ENCODE measurements at places on chromosomes 13 and 19.

GRCh38 chr13:49676581-49677298 is 14.5 kb downstream of the EBPL start:
- no peak for DNase-seq

GRCh38 chr19:4456843-4457653 is 546 bp downstream of the UBXN6 start:
- DNase-seq = no peak

DNA sequence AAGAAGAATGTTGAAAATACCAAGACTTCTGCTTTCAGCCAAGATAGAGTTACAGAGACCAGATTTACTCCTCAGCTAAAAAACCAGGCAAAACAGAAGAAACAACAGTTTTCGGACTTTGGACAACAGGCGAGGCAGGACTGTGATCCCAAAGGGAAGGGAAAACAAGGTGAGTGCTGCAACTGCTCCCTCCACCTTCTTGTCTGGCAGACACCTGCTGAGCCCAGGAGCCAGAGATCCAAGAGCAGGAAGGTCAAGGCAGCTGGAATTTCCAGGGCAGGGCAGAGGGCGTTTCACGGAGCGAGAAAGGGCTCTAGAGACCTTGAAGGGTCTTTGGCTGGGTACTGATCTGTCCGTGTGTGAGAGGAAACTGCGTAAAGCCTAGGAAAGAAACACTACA is 32.9 kb upstream of the SLC7A9 start:
- DNase-seq = no peak

GRCh38 chr13:99067159-99067985 is 89.5 kb upstream of the DOCK9 start:
- DNase-seq = no peak

GRCh38 chr19:28981518-28981917 is 231.4 kb downstream of the UQCRFS1 start:
- no peak for DNase-seq

DNA sequence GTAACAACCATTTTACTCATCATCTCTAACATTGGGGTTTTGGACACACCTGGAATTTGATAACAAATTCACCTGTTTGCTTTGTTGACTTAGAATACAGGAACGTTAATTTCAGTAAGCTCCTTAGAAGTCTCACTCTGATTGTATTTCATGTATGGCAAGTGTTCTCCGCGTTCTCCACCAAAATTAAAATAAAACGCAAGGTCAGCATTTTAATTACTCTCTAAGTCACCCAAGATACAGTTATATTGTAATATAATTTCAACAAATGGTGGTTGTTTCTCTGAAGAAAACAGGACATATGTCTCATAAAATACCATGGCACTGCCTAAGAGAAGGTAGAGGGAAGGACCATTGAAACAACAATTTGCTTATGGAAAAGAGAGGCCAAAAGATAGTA is 742.1 kb downstream of the LIG4 start:
- DNase-seq = no peak

GRCh38 chr13:49536144-49536873 is 40.6 kb downstream of the PHF11 start:
- DNase-seq = no peak

DNA sequence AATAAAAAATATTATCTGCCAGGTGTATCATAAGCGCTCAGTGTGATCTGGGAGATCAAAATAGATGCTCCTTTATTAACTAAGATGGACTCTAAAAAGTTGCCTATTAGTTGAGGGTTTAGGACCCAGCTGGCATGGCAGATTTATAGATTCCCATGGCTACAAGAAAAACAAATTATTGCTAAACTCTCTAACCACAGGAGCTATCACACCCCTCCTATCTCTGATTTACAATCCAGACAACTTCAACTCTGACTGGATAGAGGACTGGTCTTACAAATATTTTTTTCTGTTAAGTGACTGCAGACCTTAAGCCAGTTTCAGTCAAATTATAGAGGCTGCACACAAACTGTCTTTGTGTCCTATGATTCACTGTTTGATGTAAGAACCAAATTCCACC is 45.4 kb upstream of the MYCBP2 start:
- DNase-seq = no peak

DNA sequence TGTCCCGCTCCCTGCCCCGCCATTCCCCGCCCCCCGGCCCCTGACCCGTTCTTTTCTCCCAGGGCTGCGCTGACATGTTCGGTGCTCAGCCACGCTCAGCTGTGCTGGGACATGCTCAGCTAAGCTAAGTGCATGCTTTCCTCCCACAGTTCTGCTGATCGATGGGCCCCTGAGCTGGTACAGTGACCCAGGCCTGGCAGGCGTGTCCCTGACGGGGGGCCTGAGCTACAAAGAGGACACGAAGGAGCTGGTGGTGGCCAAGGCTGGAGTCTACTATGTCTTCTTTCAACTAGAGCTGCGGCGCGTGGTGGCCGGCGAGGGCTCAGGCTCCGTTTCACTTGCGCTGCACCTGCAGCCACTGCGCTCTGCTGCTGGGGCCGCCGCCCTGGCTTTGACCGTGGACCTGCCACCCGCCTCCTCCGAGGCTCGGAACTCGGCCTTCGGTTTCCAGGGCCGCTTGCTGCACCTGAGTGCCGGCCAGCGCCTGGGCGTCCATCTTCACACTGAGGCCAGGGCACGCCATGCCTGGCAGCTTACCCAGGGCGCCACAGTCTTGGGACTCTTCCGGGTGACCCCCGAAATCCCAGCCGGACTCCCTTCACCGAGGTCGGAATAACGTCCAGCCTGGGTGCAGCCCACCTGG is 3.7 kb downstream of the TNFSF9 start:
- no peak for DNase-seq

DNA sequence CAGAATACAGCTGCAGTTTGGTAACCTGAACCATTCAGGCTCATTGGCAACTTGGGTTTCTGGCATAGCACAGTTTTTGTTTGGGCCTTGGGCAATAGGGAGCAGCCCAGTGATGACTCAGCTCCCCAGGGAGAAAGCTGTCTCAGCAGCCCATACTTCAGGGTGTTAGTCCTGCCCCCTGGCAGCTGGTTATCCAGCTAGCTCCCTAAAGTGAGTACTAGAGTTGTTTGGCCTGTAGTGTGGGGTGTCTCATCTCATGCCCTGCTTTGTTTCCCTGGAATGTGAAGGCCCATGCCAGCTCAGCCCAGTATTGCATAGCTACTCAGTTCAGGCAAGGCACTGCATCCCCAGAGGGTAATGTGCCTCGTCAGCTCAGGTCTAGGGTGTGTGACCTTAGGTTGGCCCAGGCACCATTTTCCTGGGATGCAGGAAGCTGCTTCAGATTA is 18.2 kb upstream of the ZNF543 start:
- no peak for DNase-seq

DNA sequence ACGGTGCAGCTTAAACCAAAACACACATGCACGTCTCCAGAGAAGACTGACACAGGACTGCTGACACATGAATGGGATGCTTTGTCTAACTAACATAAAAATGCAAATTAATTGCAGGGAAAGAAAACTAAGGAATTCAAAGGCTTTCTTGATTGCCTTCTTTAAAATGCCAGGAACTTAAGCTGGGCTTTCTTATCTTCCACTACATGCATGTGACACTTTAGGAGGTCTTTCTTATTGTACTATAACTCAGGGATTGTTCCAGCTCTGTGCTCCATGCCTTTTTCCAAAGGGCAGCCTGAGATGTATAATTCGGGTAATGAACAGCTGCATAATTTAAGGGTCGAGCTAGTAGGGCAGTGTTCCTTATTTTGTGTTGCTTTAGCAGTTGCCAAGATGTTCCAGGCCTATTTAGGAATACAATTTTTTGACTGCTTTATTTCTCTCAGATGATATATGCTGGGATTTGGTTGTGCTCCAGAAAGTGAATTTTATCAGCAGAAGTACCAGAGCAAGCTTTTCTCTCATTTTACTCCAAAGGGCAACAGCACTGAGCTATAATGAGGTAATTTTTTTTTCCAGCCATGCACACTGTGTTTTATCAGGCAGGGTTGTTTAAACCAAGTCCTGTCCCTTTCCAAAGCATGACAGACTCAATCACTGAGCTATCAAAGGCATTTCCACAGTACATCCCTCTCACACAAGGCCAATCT is 885.2 kb downstream of the PCDH9 start:
- DNase-seq = no peak

- DNase-seq = no peak
Measured at GRCh38 chr13:34758628-34759027, 183.4 kb upstream of the NBEA start.

- DNase-seq = no peak
Measured at GRCh38 chr13:103640606-103641005, 574.4 kb upstream of the SLC10A2 start.

- DNase-seq = no peak
Measured at GRCh38 chr19:11090997-11091702, 1.9 kb downstream of the LDLR start.

GRCh38 chr13:111031531-111031961 is 83.6 kb upstream of the ARHGEF7 start:
- no peak for DNase-seq

GRCh38 chr13:20716951-20717350 is 13.5 kb downstream of the IL17D start:
- DNase-seq = no peak

DNA sequence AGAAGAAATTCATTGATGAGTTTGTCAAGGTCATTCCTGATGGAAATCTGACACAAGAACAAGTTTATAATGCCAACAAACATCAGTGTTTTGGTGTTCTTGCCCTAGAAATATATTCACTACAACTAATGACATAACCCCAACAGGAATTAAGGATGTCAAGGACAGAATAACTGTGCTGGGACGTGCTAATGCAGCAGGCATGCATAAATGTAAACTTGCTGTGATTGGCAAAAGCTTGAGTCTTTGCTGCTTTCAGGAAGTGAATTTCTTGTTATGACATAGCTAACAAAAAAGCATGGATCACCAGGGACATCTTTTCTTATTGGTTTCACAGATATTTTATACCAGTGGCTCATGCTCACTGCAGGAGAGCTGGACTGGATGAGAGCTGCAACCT is 144.6 kb downstream of the KCTD12 start:
- no peak for DNase-seq

DNA sequence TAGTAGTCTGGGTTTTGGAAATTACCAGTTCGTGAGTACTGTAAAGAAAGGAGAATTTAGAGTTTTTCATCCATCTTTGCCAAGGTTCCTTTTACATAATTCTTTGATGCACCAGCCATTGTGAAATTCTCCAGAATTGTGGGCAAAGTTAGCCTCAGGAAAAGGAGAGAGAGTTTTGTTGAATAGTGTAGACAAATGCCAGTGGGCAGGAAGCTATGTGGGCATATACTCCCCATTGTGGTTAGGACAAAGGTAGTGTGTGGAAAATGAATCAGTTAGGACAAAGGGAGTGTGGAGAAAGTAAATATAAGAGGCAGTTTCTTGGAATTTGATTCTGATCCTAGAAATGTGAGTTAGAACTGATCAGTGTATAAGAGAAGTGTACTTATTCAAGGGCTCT is 67.9 kb downstream of the PCCA start:
- no peak for DNase-seq

- no peak for DNase-seq
Measured at GRCh38 chr19:3193256-3194105, 7.8 kb downstream of the NCLN start.

GRCh38 chr19:1579222-1579621 is 11.1 kb upstream of the MEX3D start:
- DNase-seq = no peak

DNA sequence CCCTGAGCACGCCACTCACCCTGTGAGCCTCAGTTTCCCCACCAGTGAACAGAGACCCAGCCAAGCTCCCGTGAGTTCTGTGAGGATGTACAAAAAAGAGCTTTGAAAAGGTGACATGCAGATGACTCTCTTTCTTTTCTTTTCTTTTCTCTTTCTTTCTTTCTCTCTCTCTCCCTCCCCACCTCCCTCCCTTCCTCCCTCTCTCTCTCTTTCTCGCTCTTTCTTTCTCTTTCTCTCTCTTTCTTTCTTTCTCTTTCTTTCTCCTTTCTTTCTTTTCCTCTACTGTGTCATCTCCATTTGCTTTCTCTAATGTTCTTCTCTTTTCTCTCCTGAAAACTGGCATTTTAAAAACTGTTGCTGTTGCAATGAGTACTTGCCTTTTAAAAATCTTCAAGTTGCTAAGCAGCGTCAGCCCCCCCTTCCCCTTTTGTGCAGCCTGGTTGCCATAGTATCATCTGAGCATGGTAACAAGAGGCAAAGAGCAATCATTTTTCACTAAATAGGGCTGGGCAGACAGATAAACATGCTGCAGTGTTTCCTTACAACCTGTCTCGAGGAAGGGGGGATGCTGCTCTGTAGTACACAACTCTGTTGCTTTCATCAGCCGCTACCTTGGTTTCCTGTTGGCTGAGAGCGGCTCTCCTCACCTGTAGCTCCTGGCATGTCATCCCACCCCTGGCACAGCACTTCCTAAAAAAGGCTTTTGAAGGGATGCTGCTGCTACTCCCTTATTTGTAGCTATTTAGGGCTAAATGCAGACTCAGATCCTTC is 108.7 kb upstream of the MBNL2 start:
- no peak for DNase-seq

- DNase-seq = no peak
Measured at GRCh38 chr13:62320129-62321108, 904.8 kb upstream of the PCDH20 start.

DNA sequence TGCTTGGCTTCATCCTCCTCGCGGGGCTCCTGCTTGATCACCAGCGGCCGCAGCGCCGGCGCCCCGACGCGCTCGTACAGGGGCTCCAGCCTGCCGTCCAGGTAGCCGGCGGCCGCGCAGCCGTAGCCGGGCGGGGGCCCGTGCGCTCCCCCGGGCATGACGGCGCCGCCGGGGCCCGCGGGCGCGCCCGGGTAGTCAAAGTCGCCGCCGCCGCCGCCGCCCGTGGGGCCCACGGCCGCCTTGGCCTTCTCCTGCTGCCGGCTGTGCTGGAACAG is 497 bp downstream of the CEBPA start:
- DNase-seq = no peak

DNA sequence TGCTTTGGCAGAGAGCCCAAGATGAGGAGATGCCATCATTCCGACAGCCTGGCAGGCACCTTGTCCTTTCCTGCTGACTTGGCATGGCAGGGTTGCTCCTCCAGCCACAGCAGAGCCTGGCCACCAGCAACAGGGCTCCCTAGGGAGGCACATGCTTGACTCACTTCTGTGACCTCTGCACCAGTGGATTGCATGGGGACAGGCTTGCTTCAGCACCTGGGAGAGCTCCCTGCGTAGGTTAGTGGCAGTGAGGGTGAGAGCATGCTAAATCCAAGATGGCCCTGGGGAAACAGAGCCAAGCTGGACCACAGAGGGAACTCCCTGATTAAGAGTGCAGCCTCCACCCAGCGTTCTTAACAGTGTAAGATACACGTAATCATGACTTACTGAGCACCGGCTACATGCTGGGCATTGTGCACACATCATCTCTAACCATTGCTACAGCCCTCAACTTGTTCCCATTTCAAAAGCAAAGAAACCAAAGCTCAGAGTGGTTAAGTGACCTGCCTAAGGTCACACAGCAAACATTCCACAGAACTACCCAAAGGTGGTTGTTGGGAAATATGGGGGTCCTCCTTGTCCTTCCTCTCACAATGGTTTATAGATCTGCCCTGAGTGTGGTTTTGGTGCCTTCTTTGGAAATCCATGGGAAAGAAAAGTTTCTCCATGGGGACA is 116.6 kb upstream of the UQCRFS1 start:
- no peak for DNase-seq

GRCh38 chr13:63460462-63461090 is 2044.9 kb upstream of the PCDH20 start:
- DNase-seq = no peak
